ENCODE measurements at places on chromosomes 7 and 10. TPM values are rescaled to one million over a fixed set of nuclear protein-coding genes. Genes with fewer than 3 reads are reported as not detected.
A peak's percentile ranks its signal among the peaks of the same experiment; 100 is the strongest.

DNA sequence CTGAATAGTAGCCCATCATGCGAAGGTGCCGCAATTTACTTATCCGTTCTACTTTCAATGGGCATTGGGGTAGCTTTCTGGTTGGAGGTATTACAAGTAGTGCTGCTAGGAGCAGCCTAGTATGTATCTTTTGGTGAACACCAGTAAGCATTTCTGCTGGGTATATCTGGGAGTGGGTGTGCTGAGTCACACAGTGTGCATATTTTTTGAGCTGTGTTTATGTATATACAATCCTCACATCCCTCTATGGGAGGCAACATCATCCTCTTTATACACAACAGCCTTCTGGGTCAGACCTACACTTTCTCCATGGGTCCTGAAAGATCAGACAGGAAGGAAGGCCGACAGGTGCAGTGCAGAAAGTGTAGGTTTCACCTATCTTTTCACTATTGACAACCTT is 36.3 kb downstream of the PYROXD2 start:
- H3K36me3 ChIP-seq = no peaks in the 10 kb centered on the region
- no peak overlapping the region for H3K4me3 ChIP-seq
- no peaks in the 10 kb centered on the region for H3K27me3 ChIP-seq
- no peak for DNase-seq
- no peaks in the 10 kb centered on the region for H3K4me1 ChIP-seq

DNA sequence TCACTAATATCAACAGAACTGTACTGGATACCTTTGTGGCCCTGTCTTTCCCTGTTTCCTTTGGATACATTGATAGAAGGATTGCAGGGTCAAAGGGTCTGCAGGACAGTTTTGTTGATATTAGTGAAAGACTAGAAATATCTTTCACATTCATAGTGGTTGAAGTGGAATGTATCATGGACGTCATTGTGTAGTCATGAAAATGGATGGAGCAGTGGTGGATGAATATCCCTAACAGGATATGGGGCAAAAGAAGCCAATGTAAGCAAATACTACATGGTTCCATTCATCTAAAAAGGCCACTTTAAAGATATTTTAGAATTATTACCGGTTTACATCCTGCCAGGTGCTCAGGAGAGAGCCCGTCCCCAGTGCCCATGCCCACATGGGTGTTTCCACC is 23.8 kb downstream of the PALD1 start:
- H3K27me3 ChIP-seq = no peaks in the 10 kb centered on the region
- H3K27ac ChIP-seq = no peak overlapping the region
- no peak overlapping the region for H3K4me3 ChIP-seq
- no peaks in the 10 kb centered on the region for H3K36me3 ChIP-seq
- no peaks in the 10 kb centered on the region for H3K4me1 ChIP-seq

GRCh38 chr7:88355011-88355410 is 48.3 kb upstream of the STEAP4 start:
- no peaks in the 10 kb centered on the region for H3K27me3 ChIP-seq
- H3K36me3 ChIP-seq = no peaks in the 10 kb centered on the region
- H3K4me3 ChIP-seq = no peak overlapping the region
- no peak for DNase-seq
- H3K27ac ChIP-seq = no peak overlapping the region
- H3K4me1 ChIP-seq = peaks cover 4% of the 10 kb centered on the region

DNA sequence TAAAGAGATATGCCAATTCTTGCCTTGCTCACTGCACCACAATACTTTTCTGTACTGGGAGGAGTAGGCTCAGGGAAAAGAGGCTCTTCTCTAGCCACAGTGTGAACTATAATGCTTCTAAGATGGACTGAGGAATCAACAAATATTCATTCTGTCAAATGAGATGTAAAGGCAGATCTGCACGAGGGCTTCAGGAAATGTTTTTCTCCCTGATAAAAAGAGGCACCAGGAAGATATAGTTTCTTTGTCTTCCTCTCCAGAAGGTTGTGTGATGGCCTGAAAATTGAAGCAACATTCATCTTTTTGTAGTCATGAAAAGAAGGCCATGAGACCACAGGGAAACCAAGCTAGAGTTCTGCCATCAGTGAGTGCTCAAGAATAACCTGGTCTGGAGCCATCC is 79.1 kb upstream of the NME8 start:
- no peak overlapping the region for H3K4me3 ChIP-seq
- H3K4me1 ChIP-seq = no peaks in the 10 kb centered on the region
- no peaks in the 10 kb centered on the region for H3K36me3 ChIP-seq
- no peak overlapping the region for H3K27ac ChIP-seq
- no peaks in the 10 kb centered on the region for H3K27me3 ChIP-seq
- DNase-seq = no peak

DNA sequence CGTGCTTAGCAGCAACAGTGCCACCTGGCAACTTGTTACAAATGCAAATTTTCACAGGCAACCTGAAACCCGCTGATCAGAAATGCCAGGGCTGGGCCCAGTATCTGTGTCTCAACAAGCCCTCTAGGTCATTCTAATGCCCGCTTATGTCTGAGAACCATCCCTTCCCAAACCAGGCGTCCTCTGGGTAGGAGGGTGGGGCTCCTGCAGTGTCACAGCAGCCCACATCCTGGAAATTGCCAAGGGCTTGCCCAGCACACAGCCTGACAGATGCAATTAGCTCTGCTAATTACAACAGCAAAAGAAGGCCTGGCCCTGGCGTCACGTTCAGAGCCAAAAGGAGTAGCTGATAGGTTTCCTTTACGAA is 15.9 kb downstream of the ITPRIP start:
- H3K4me3 ChIP-seq = no peak overlapping the region
- no peaks in the 10 kb centered on the region for H3K27me3 ChIP-seq
- H3K27ac ChIP-seq = no peak overlapping the region
- H3K4me1 ChIP-seq = peaks cover 7% of the 10 kb centered on the region
- no peaks in the 10 kb centered on the region for H3K36me3 ChIP-seq
- DNase-seq = no peak

DNA sequence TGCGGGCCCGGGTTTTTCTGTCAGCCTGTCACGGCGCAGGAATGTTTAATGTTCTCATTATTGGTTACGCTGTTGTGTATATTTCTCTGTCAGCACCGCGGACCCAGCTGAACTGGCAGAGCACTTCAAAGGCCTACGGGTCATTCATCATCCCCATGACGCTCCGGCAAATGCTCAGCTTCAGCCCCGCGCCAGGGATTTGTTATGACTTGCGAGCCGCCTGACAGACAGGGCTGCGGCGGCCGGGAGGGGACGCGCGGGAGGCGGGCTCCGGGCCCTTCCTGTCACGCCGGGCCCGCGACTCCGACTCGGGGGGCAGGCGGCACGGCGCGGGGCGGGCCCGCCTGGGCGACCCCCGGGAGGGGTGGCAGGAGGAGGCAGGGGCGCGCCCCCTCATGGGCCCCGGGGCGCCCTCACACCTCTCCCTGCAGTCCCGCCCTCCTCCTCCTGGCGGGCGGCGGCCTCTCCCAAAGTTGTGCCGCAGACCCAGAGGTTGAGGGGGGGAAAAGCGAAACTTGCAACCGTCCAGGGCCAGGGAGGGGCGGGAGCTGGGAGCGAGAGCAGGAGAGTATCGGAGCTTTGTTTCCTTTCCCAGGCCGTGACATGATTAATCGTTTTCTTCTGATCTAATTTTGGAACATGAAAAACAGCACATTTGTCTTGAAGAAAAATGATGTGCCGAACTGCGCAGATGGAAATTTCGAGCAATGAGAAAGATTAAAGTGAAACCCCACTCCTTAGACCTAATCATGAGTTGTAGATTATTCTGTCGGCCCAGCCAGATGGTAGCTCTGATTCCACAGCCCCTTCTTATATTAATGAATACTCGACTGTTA is 59.3 kb upstream of the COMTD1 start:
- H3K27ac ChIP-seq = peak overlapping the region; percentile 26
- no peaks in the 10 kb centered on the region for H3K4me1 ChIP-seq
- no peaks in the 10 kb centered on the region for H3K36me3 ChIP-seq
- DNase-seq = peak; percentile 74
- peak overlapping the region; percentile 59 for H3K4me3 ChIP-seq

DNA sequence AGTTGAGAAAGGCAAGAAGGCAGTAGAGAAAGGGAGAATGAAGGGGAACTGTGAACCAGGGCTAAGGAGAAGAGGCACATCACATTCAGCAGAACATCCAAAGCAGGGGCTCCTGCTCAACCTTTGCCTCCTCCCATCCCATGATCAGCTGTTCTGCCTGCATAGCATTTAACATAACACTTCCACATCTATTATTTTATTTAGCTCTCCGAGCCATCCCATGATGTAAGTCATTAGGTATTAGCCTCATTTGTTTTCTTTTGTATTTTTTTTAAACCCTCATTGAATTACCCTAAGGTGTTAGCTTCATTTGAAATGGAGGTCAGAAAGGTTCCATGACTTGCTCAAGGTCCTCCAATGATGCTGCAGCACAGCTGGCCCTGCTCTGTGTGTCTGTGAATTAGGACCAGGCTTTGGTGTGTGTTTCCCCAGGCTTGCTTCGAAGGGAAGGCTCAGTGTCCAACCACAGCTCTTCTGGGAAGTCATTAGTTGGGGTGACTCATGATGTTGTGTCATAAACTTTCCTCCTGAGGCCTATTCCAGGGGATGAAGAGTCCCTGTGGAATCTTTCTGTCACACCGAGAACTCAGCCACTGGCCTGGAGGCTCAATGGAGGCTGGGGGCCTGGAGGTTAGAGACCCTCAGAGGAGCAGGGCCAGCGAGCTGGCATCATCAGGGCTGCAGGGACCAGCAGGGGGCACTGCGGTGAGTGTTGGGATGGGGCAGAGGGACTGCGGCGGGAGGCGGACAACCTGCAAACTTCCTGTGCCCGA is 16.5 kb downstream of the NPFFR1 start:
- no peaks in the 10 kb centered on the region for H3K27me3 ChIP-seq
- peak; percentile 32 for DNase-seq
- H3K4me3 ChIP-seq = no peak overlapping the region

GRCh38 chr10:12690525-12691126 is 310.9 kb downstream of the CCDC3 start:
- DNase-seq = no peak
- H3K27me3 ChIP-seq = no peaks in the 10 kb centered on the region
- H3K36me3 ChIP-seq = no peaks in the 10 kb centered on the region
- no peak overlapping the region for H3K27ac ChIP-seq
- no peak overlapping the region for H3K4me3 ChIP-seq

DNA sequence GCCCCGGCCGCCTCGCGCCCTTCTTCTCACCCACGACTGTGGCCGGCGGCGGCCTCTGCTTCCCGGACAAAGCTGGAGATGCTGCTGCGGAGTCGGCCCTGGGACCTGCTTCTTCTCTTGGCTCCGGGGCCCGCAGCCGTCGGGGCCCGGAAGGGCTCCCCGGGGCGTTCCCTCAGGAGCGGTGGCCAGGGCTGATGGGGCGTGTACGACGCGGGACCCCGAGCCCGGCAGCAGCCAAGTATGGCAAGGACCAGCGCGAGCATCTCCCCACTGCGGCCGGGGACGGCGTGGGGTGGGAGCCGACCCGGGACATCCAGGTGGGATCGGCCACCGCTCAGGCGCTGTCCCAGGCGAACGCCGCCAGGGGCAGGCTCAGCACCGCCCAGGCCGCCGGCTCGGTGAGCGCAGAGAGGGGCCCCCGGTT is 27.6 kb upstream of the BMS1 start:
- H3K27ac ChIP-seq = no peak overlapping the region
- no peak for DNase-seq
- peak overlapping the region; percentile 31 for H3K4me3 ChIP-seq
- no peaks in the 10 kb centered on the region for H3K36me3 ChIP-seq

GRCh38 chr7:131649879-131650278 is 93.5 kb upstream of the PODXL start:
- no peak overlapping the region for H3K27ac ChIP-seq
- no peaks in the 10 kb centered on the region for H3K36me3 ChIP-seq
- no peak overlapping the region for H3K4me3 ChIP-seq
- H3K27me3 ChIP-seq = no peaks in the 10 kb centered on the region
- no peaks in the 10 kb centered on the region for H3K4me1 ChIP-seq

GRCh38 chr7:23175938-23176337 is 5.9 kb upstream of the NUP42 start:
- no peak overlapping the region for H3K27ac ChIP-seq
- H3K27me3 ChIP-seq = no peaks in the 10 kb centered on the region
- H3K4me1 ChIP-seq = peaks cover 4% of the 10 kb centered on the region
- H3K36me3 ChIP-seq = no peaks in the 10 kb centered on the region
- H3K4me3 ChIP-seq = no peak overlapping the region

DNA sequence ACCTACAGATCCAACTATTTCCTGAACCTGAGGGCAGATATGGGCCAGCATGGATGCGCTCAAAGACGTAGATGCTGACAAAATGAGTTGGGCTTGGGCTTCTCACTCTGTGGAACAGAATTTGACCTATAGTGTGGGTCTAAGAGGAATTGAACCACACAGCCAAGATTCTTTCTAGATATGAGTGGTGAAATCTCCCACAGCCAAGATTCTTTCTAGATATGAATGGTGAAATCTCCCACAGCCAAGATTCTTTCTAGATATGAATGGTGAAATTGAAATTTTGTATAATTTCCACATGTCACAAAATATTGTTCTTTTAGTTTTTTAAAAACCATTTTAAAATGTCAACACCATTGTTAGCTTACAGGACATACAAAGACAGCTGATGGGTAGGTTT is 215.4 kb upstream of the LRGUK start:
- H3K27me3 ChIP-seq = no peaks in the 10 kb centered on the region
- no peak for DNase-seq
- no peaks in the 10 kb centered on the region for H3K36me3 ChIP-seq
- no peak overlapping the region for H3K27ac ChIP-seq
- H3K4me1 ChIP-seq = no peaks in the 10 kb centered on the region
- no peak overlapping the region for H3K4me3 ChIP-seq

DNA sequence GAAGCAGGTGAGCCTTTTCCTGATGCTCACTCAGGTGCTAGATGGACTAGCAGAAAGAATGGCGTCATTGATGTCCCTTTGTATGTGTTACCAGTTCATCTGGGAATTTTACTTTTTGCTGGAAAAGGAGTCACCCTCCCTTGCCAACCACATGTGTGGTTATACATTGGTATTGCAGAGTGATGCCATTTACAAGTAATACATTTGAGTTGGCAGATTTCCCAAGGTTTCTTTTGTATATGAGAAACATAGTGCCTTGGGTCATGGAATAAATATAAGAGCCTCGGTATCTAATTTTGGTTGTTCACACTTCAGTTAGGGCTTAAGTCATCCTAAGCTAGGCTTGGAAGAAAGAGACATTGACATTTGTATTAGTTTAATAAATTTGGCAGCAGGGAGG is 10.4 kb upstream of the ATXN7L1 start:
- no peak overlapping the region for H3K4me3 ChIP-seq
- no peaks in the 10 kb centered on the region for H3K4me1 ChIP-seq
- no peaks in the 10 kb centered on the region for H3K27me3 ChIP-seq
- no peak for DNase-seq
- H3K27ac ChIP-seq = no peak overlapping the region
- H3K36me3 ChIP-seq = no peaks in the 10 kb centered on the region

The DGKI gene
- total RNA-seq = 0.67 TPM

The TSPAN15 gene
- total RNA-seq = 129 TPM

The INTS1 gene
- 61.0 TPM for total RNA-seq

The PPP1R3C gene
- 1.9 TPM for total RNA-seq

The PRLHR gene
- total RNA-seq = not detected

The KEL gene
- 0.77 TPM for total RNA-seq

The PCLO gene
- 6.9 TPM for total RNA-seq

The ADRB1 gene
- total RNA-seq = 0.85 TPM

All from colonic mucosa (tissue), 4 donors.